ENCODE measurements at places on chromosomes 12 and 14.

DNA sequence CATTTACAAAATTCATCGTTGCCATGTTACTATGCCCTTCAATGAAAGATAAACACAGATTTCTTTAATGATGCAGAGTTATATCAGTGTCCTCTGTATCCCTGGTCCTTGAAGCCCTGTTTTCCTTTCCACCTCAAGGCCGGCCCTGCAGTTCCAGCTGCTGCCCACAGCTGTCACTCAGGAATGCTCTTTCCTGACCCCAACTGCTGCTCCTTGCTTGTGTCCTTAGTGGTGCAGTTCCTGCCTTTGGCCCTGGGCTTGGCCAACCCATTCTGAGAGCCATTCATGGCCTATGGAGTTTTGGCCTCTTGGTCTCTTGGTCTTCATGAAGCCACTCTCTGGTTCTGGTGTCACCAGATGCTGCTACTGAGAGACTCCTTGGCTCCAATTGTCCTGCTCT is 93.1 kb downstream of the GAS2L3 start:
- no peak for DNase-seq

DNA sequence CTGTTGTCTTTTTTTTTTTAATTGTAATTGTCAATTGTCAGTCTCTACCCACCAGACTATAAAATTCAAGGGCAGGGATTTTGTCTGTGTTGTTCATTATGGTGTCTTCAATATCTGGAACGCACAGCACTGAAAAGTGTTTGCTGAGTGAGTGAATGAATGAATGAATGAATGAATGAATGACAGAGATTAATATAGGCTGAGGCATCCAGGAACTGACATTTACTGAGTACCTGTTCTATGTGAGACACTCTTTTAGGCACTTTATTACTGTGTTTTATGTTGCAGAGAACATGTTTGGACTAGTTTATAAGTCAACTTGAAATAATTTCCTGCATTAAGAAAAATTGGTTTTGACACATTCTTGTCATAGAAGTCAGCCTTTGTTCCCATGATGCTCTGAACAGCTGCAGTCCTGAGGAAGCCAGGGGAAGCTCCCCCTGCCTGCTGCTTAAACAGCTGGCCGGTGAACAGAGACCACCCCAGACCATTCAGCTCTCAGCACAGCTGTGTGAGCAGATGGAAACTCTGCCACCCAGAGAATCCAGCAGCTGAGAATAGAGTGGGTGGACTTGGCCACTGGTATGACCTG is 160.7 kb upstream of the CCND2 start:
- no peak for DNase-seq

GRCh38 chr12:53624458-53624857 is 1.7 kb downstream of the ATF7 start:
- no peak for DNase-seq

DNA sequence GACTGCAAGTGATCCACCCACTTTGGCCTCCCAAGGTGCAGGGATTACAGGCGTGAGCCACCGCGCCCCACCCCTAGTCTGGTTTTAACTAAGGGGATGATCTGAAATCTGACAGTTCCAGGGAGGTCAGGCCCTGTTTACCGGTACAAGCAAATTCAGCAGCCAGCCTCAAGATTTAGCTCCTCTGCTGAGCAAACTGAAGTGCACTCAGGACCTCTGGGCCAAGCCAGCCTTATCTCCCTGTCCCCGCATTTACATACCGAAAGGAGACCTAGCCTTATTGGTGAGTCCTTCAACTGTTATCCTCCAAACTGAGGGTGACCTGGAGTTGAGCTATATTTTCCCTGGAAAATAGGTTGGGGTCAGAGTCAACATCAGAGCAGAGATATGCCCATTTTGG is 835 bp upstream of the ABHD4 start:
- no peak for DNase-seq

GRCh38 chr12:81644503-81644902 is 114.6 kb downstream of the PPFIA2 start:
- DNase-seq = no peak
